ENCODE measurements at places on chromosomes 2 and 18. TPM values are rescaled to one million over a fixed set of nuclear protein-coding genes. Genes with fewer than 3 reads are reported as not detected.

GPR45 gene
- total RNA-seq: not detected

GAL3ST2 gene
- total RNA-seq: 0.46 TPM

MYL1 gene
- not detected for total RNA-seq

NTSR2 gene
- total RNA-seq: not detected

SPHKAP gene
- total RNA-seq: 0.13 TPM

SP9 gene
- not detected for total RNA-seq

SPEG gene
- total RNA-seq: 87.2 TPM

DYNAP gene
- total RNA-seq: not detected

IMPACT gene
- total RNA-seq: 26.0 TPM

SRD5A2 gene
- total RNA-seq: not detected

CCDC102B gene
- 64.7 TPM for total RNA-seq

LOXHD1 gene
- total RNA-seq: not detected

All from smooth muscle cell of the pulmonary artery (primary cell).